ENCODE measurements at places on chromosomes 16 and 17.

DNA sequence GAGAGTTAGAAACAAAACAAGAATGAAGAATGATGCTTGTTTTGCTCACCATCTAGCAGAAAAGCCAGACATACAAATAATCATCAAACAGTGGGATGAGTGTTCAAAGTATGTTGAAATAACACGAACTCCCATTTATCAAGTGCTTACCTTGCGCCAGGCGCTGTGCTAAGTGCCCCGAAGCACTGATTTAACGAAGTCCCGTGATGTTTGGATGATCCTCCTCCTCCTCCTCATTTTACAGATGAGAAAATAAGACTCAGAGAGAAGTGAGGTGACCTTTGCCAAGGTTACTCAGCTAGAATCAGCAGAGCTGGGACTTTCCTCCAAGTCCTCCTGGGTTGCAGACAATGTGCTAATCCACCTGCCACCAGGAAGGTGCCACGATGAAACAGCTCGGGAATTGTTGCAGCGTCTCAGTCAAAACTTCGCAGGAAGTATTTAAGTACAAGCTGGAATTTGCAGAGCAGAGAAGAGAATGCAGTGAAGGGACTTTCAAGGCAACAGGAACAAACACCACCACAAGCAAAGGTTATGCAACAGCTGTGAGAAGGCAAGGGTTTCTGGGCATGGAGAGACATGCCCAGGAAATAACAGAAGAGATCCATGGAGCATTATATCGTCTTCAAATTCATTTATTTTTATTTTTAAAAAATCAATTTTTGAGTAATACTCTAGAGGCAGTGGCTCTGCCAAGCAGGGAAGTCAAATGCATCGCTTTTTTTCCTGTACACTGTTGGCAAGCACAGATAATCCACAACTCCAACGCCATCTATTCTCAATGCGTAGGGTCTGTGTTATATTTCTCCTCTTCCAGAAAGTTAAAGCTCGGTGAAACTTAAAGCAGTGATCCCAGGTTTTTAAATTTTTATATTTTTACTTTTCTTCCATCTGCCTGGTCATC is 11.1 kb downstream of the PRCD start:
- DNase-seq: peak; percentile 52

DNA sequence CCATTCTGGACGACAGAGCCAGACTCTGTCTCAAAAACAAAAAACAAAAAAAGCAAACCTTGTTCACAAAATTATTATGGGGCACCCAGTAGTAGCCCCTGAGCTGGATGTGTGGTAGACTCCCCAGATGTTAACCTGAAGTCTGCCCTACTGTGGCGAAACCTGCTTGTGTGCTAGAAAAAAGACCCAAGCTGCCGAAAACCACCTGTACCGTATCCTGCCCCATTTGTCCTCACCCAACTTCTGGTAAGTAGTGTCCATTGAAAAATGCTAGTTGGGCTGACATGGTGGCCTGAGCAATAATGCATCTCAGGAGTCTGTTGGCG is 9.1 kb downstream of the RMI2 start:
- no peak for DNase-seq

GRCh38 chr16:74999219-74999608 is 390 bp downstream of the ZNRF1 start:
- no peak for DNase-seq

DNA sequence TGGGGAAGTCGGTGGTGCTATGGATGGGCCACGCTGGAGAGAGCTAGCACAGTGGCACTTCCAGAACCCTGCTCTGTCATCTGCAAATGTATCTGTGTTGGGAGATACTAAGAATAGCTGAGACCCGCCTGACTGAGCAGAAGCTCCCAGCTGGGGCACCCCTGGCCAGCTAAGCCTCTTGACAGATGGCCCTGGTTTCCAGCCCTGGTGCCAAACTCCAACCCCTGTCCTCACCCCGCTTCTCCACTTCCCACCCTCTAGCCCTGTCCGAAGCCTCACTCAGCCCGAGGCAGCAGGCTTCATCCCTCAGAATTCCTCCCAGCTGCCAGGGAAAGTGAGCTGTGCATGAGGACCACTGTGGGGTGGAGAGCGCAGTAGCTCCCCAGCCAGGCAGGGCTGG is 124.4 kb downstream of the CCDC144A start:
- no peak for DNase-seq

DNA sequence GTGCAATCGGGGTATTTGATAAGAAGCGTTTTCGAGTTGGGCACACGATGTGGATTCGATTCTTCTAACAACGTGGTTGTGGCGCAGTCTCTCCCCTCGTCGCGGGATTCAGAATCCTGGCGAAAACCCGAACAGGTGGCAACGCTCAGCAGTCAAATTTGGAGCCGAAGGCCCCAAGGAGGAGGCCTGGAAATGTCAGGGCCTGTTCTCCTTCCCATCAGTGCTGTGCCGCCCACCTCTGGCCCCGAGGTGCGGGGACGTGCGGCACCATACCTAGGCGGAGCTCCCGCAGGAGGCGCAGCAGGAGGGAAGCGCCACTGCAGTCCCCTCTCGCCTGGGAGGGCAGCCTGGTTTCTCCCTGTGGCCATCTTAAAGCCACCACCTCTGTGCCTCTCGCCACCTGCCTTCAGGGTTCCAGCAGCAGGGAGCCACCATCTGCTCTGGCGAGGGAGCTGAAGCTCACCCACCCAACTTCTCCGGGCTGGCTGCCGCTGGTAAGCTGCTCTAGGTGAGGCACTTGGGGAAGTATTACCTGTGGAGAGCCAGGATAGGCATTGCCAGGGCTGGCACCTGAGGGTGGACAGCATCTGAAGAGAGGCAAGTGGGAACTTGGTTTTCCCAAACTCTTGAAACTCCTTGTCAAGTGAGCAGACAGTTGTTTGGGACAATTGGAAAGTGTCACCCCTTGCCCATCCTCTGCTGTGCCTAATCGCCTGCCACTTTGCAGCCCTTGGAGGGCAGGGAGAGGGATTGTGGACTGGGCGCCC is 2.6 kb upstream of the AATF start:
- DNase-seq: peak; percentile 19

DNA sequence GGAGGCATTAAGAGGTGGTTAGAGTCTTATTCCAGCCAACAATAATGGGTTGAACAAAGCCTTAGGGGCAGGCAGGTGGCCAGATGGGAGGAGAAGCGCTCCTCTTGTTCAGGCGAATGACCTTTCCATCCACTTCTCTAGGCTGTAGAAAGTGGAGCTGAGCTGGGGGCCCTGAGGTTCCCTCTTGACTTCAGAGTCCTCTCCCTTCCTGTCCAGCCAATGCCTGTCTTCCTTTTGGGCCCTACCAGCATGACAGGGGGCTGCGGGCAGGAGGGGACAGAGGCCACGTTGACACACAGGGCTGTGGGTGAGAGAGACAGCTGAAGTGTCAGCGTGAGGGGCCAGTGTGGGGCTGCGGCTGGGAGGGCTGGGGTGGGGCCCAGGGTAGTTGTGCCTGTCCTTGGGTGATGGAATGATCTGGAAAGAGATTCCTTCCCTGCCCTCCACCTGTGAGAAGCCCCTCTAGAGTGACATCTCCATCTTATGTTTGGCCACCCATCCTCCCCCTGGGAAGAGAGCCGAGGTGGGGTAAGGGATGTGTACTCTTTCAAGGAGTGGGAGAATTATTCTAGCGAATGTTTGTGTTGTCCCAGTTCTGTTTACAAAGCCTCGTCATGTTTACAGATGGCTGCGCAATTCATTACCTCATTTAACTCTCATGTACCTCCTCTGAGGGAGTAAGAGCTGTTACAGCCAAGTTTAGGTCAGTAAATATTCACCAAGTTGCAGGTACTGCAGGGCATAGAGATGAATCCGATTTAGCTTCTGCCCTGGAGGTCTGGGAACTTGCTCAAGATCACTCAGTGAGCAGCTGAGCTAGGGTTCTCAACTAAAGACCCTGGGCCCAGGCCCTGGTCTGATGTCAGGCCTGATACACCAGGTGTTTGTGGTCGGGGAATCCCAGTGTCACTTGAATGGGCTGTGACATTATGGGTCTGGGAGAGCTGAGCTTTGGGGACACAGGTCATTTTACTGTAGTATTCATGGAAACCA is 3.3 kb downstream of the ERBB2 start:
- DNase-seq: no peak

DNA sequence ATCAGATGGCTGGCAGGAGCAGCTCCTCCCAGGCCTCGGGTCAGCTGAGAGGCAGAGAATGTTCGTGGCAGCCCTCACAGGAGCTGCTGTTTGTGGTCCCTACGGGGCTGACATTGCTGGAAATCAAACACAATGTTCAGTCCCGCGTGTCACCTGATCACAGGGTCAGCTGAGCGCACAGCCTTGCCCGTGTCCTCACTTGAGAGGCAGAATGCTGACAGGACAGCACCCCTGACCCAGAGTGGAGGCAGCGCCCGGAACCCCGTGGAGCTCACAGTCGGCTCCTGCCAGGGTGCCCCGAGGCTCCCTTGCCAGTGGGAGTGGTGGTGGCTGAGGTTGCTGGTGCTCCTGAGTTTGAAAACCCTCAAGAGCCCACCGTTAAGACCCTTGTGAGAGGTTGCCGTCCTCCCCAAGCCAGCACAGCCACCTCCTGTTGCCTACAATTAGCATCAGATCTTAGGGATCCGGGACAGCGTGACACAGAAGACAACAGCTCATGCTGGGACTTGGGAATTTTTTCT is 3.6 kb upstream of the CHMP6 start:
- no peak for DNase-seq

DNA sequence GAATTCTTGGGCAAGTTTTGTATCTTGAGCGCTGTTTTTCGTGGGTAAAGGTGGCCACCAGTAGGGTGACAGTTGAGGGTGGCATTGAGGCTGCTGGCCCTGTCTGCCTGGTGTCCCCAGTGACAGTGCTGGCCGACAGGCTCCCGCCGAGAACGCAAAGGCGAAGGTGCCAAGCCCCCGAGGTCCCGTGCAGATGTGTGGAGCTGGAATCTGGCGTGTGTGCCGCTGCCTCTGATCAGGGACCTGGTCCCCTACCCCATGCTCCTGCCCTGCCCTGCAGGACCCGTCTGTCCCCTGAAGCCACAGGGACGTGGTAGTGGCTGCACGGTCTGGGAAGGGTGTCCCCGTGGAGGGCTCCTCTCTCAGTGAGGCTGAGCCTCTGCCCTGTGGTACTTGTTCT is 3.5 kb downstream of the UBE2I start:
- DNase-seq: no peak

GRCh38 chr16:50260206-50261159 is 5.9 kb upstream of the ADCY7 start:
- no peak for DNase-seq

GRCh38 chr17:59840329-59841090 is 52.2 kb downstream of the TUBD1 start:
- no peak for DNase-seq

DNA sequence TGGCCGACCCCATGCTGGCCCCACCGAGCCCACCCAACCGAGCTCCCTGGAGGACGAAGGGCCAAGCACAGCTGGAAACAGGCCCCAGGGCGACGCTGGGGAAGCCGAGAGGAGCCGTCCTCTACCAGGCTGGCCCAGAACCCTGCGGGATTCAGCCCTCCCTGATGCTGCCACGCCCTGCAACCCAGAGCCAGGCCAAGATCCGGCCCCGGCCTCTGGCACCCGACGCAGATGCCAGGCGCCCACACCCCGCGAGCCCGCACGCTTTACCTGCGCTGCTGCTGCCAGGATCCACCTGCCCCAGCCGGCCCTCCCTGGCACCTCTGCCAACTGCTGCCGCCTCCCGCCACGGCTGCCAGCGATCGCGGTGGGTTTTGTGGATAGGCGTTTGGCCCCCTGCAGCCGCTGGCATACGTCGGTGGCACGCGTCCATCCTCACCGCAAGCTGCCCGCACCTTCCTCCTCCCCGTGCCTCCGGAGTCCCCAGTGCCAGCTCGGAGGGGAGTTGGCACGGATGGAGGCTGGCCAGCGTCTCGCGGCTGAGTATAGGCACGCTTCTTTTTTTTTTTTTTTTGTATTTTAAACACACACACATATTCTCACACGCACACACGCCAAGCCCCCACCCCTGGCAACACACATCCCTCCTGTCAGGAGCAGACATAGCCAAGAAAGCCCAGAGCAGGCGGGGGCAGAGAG is 41.3 kb upstream of the ACSF3 start:
- peak; percentile 34 for DNase-seq

GRCh38 chr16:56530872-56531271 is 11.0 kb upstream of the BBS2 start:
- DNase-seq: no peak

- no peak for DNase-seq
Observed at GRCh38 chr17:77781536-77781935, 177.0 kb upstream of the TNRC6C start.

DNA sequence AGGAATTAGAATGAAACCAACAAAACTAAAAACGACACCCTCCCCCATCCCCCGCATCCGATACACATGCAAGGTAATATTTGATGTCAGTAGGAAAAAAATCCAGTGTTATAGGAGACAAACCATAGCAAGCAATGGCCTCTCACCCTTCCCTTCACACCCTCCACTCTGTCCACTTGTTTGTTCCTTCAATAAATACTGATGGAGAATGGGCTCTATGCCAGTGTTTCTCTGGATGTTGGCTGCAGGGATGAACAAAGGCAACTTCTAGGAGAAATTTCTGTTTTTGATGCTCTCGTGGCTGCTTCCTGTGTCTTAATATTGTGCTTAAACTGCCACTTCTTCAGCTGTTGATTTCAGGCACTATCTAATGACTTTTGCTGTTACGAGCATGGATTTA is 98.8 kb downstream of the WWOX start:
- no peak for DNase-seq

GRCh38 chr17:27756467-27757371 is 43.6 kb downstream of the NOS2 start:
- no peak for DNase-seq

DNA sequence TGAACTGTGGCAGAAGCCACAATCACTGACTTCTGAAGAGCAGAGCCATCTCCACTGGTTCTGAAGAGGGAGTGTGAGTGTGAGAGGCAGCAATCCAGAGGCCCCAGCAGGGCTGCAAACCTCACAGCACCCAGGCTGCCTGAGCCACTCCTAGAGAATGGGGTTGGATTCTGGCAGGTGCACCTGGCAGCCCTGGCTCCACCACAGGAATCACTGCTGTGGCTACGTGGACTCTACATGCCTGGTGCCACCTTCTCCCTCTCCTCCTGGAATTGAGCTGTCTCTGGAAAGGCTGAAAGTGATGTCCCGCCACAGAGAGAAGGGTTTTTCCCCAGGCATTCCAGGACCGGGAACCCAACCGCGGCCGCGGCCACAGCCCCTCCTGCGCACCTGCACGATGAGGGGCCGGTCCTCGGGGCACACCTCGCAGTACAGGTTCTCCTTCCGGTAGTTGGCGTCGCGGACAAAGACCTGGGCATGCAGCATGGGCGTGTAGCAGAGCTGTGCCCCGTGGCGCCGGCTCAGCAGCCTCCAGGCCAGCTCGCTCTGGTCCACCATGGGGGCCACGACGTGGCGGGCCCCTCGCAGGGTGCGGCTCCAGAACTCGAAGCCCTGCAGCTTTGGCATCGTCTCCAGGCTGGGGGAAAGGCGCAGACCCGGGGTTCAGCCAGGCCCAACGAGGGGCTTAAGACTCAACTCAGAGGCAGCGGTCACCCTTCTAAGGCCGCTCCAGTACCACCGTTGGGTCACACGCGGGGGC is 991 bp downstream of the DUS1L start:
- no peak for DNase-seq

- no peak for DNase-seq
Observed at GRCh38 chr16:87595712-87596111, 6.6 kb upstream of the JPH3 start.
